GDM1 (cell line): ENCODE measurements at places on chromosomes 7 and 10.
A peak's percentile ranks its signal among the peaks of the same experiment; 100 is the strongest.

DNA sequence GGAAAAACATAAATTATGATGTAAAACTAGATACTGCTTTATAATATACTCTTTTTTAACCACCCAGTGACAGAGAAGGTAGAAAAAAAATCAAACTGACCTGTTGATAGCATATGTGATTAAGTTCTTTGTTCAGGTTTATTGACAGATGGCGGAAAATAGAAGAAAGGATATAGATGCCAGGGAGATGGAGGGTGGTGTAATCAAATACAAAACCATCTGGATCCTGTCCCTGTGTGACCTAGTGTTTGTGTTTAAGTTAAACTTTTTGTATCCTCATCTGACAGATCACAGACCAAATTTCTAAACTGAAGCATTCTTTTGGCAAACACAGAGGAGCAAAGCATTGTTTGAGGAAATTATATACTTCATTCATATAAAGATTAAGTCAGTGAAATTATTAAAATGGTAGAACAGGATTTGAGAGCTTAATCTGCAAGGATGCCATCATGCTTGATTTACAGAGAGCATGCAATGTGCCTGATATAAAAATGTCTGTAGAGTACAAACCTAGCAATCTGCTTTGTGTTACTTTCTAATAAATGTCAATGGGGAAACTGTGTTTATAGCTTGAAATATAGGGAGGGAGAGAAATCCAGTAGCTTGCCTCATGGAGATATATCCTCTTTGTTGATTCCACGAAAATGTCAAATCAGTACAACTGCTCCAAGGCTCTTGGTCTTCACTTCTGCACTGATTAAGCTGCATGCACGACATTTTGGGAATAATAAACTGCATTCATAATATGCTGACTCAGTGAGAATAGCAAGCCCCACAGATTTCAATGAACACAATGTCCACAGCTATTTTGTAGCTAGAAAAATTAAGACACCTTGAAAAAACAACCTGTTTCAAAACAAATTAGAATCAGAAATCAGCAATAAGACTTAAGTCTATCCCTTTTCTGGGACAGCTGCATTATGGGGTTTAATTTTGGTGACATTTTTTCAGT, 39.0 kb downstream of the SEM1 start:
- no peak for DNase-seq

DNA sequence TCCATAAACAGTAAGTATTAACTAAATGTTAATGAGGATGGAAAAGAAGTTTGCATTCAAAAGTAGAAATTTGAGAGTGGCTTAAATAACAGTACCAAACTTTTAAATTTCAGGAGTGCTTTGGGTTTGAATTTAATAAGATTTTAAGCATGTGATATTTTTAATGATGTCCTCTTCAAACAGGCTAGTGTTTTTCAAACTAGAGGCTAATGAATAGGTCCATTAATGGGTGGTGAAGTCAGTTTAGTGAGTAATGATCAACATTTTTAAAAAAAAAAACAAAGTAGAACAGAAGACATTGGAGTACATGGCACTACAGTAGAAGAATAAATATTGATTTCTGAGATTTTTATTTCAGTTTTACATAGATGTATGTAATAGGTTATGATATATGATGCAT, 72.9 kb downstream of the AKAP9 start:
- no peak for DNase-seq

DNA sequence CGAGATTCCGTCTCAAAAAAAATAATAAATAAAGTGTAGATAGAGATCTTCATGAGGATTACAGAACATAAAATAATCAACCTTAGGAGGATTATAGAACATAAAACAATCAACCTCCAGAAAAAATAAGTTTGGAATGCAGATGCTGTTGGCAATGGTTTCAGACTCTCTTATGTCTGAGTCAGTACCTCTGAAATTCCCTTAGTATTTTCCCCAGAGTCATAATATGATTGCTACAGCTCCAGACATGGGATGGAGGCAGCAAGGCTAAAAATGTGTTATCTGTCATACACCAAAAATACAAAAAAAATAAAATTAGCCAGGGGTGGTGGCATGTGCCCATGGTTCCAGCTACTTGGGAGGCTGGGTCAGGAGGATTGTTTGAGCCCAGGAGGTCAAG, 22.2 kb downstream of the CADPS2 start:
- no peak for DNase-seq

GRCh38 chr10:85319826-85320225, 991.4 kb downstream of the CCSER2 start:
- DNase-seq, result no peak

DNA sequence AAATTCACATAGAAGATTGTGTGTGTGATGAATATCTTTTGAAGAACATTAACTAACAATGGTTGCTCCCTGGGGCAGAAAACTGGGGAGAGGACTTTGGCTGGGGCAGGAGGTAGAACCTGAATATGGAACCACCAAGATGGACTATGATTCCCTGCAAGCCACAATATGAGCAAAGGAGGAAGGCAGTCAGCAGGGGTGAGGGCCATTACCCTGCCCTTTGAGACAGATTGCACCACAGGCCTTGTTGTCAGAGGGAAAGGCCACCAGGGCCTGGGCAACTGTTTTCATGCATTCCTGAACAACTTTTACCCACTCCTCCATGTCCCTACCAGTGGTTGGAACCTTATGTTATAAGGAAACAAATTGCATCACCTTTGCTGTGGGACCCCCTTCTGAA, 670.1 kb upstream of the POM121L12 start:
- no peak for DNase-seq

DNA sequence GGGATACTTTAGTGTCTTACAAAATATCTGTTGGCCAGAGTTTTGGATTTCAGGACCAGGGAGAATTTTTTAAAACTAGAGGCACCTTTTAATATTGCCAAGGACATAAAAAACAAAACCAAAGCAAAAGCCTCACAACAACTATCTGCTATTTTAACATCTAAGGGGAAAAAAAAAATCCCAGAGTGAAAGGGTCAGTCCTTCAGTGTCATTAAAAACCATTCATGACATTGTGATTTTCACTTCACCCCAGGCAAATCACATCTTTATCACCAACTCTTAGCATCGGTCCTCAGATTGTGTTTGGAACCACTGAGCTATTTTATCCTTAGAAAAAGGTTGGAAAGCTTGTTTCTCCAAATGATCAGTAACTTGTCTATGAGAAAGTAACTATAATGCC, 10.7 kb downstream of the CEP41 start:
- DNase-seq, result no peak

- DNase-seq, result no peak
These were observed 340.6 kb upstream of the GALNT17 start for GRCh38 chr7:70791341-70791740.

DNA sequence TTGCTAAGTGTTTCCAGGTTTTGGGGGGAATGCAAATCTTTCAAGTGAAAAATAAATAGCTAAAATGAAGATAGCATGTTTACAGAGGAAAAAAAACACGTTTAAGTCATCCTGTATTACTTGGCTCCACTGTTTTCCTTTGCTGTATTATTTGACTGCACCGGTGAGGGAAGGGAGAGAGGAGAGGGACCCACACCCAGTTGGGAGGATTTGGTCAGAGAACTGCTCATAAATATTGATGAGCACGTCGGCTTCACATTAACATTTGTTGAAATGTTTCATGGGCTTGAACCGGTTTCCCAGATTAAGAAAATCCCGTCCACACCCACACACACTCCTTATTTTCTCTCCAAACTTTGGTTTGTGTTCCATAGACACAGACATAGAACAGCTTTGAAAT, 493.8 kb upstream of the MGMT start:
- no peak for DNase-seq

DNA sequence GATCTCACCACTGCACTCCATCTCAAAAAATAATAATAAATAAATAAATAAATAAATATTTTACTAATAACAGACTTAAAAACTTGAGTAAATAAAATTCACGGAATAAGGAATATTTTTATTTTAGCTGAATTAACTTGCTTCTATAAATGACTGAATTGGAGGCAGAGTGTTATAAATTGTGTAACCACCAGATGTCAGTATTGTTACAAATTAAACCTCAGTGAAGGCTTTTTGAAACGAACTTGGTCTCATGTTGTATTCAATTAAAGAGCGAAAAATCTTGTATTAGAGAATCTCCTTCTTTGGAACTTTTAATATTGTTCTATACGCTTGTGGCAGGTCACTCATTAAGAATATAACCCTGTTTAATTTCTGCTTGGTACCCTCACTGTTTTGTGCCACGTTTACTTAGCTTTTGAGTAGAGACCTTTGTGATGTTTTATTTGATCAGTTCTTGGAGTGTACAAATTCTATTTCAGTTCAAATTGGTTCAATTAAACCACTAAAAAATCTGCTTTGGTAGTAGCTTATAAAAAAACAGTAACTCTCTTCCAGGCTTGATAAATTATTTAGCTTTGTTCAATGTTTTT, 45.6 kb upstream of the SCIN start:
- DNase-seq, result no peak

DNA sequence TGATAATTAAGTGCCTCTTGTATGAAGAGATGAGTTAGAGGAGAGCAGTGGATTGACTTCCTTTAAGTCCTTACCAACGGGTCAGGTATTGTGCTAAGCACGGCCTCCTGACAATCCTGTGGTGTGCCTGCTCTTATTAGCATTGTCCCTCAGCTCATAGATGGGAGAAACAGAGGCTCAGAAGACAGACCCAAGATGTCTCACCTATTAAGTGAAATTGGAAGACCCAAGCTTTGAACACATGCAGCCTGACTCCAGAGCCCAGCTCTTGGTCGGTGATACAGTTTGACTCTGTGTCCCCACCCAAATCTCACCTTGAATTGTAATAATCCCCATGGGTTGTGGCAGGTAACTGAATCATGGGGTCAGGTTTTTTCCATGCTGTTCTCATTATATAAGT, 53.8 kb downstream of the CCDC3 start:
- DNase-seq, result no peak

- DNase-seq, result no peak
These were observed 500.1 kb downstream of the ETV1 start for GRCh38 chr7:13489386-13489785.

- no peak for DNase-seq
These were observed 193.0 kb upstream of the CELF2 start for GRCh38 chr10:10824591-10825148.

GRCh38 chr10:99779335-99779734, 3.1 kb upstream of the ABCC2 start:
- DNase-seq, result peak; percentile 3

DNA sequence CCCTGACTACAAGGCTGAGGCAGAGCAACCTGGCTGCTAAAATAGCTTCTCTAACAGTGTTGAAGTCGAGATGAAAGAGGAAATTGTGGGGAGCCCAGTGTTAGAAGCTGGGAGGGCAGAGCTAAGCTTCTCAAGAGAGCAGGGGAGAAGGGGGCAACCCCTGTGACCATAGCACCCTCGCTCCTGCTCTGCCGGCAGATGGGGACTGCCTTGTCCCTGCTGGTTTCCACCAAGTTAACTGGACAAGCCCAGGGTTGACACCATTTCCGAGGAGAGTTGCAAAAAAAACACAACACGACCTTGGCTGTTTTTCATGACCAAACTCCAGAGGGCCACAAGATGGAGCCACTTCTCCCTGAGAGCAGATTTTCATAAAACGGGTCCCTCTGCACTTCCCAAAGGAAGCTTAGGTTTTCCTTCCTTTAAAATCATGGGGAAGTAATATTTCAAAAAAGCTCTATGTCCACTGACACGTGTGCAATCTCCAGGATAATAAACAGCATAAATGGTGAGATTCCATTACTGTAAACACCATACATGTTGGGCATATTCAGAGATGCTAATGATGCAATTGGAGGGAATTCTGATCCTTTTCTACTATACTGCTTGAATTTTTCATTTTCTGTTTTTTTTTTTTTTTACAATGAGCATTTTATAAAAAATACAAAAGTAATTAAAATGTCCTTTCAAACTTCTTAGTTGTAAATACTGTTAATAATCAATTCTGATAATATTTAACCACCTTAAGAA, 140.4 kb downstream of the PIP4K2A start:
- DNase-seq, result no peak

- no peak for DNase-seq
These were observed 38.4 kb downstream of the KLF6 start for GRCh38 chr10:3746634-3747033.
